ENCODE measurements at places on chromosomes 7 and 10.
A peak's percentile ranks its signal among the peaks of the same experiment; 100 is the strongest.

GRCh38 chr10:132712291-132712690, 73.7 kb downstream of the NKX6-2 start:
- DNase-seq, result no peak

DNA sequence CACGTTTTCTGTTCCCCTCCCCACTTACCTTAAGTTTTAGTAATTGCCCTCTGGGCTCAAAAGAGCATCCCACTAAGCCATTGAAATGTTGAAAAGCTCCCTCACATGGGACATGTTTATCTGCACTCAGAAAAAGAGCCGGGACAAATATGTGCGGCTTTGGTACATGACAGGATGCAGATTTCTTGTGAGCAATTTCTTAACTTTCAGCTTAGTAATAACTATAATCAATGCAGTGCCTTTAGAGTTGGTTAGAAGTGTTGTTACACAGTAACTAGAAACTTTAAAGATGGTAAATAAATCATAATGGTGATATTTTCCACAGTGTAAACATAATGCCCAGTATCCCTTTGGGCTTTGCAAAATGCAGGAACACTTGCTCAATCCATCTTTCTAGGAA, 89.2 kb downstream of the ZNF365 start:
- no peak for DNase-seq

- no peak for DNase-seq
Measured at GRCh38 chr10:11134411-11134810, 116.7 kb downstream of the CELF2 start.

- DNase-seq, result no peak
Measured at GRCh38 chr10:22992621-22993020, 64.8 kb downstream of the ARMC3 start.

DNA sequence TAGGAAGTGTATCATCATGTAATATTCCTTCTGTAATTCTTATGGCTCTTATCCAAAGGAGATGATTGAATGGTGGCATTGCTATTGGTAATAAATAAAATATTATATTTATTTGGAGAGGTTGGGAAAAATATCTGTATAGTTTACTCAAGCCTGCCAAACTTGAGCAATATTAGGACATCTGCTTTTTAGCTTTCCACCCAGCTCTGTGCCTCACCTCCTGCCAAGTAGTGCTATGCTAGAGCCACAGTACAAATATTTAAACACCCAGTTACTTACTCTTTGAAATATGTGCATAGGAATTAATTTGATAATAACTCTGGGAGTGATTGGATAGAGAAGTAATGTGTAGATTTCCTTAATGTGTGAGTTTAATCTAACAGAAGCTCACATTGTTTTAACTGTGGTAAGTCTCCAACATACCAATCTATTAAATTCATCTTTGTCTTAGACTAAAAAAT, 129.2 kb downstream of the BBS9 start:
- no peak for DNase-seq

DNA sequence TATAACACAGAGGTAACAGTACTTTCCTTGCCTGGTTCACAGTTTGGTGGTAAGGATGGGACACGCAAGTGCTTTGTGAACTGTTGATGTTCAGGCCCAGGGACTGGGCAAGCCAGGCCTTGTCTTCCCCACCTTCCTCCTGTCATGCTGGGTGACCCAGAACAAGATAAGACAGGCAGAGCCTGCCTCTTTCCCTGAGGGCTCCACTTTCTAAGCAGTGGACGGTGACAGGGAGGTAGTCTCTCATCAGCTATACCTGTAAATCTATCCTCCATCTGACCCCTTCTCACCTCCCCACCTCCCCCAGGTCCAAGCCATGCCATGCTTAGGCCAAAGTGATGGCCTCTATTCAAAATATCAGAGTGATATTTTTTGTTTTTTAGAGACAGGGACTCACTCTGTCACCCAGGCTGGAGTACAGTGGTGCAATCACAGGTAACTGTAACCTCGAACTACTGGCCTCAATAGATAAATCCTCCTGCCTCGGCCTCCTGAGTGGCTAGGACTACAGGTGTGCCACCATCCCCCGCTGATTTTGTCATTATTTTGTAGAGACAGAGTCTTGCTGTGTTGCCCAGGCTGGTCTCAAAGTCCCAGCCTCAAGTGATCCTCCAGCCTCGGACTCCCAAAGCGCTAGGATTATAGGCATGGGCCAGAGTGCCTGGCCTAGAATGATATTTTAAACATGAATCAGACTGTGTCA, 42.8 kb downstream of the PDLIM1 start:
- DNase-seq, result no peak

GRCh38 chr7:101576998-101577397, 52.1 kb downstream of the MYL10 start:
- DNase-seq, result no peak

DNA sequence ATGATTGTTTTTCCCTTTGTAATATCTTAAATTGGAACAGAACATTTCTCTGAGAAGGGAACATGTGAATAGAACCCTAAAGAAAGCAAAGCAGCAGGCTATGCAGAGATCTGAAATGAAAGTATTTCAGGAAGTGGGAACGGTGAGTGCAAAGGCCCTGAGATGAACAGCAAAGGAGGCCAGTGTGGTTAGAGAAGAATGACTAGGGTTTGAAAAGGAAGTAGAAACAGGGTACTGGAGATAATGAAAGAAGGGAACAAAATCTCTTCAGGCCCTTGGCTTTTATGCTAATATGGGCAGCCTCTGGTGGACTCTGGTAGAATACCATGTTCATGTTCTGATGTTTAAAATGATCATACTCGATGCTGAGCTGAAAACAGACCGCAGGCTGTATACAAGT, 22.2 kb downstream of the ARHGAP21 start:
- no peak for DNase-seq

DNA sequence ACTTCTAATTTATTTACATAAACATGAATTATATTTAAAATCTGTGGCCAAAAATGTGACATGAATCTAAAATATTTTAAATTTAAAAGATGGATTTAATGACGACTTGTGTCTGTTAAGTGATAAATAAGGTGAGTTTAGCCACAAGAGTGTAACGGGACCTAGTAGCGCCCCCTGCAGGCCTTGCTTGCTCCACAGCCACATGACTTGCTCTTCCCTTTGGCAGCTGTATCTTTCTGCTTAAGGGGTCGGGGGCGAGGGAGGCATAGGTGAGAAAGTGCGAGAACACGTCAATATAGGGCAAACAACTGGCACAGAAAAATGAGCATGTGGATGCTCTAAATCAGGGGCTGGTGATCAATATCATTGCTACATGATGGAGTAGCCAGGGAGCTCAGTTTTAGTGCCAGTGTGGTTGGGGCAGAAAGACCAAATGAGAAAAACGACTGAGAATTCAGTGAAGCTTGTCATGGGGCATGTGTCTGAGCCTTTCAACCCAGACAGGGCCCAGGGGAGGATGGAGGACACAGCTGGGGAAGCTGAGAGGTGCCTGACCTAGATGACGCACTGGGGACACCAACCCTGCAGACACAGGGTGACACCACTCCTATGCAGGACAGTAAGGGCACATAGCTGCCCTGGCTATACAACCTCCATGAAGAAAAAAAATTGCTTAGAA, 49.8 kb downstream of the PAXIP1 start:
- peak; percentile 58 for DNase-seq

GRCh38 chr7:92831716-92832533, 4.4 kb downstream of the CDK6 start:
- no peak for DNase-seq

DNA sequence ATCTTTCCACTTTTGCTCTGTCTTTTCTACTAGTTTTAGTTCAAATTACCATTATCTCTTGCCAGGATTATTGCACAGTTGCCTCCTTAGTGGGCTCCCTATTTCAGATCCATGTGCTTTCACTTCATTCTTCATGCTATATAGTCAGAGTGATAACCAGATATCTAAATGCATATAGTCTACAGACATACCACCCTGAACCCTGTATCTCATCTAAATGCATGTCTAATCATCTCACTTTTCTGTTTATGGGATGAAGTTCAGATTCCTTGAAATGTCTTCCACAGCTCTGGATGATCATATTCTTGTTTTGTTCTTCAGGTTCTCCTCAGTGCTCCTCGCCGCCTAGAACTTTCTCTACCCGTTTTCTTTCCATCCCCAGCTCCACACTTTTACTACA, 13.8 kb downstream of the RSBN1L start:
- no peak for DNase-seq

GRCh38 chr7:31858055-31858454, 171.0 kb downstream of the PPP1R17 start:
- DNase-seq, result no peak

GRCh38 chr7:133739817-133740216, 387.3 kb upstream of the LRGUK start:
- no peak for DNase-seq

GRCh38 chr7:112970771-112971170, 115.9 kb downstream of the GPR85 start:
- DNase-seq, result no peak

- DNase-seq, result no peak
Measured at GRCh38 chr7:31056775-31057346, 4.8 kb downstream of the ADCYAP1R1 start.

DNA sequence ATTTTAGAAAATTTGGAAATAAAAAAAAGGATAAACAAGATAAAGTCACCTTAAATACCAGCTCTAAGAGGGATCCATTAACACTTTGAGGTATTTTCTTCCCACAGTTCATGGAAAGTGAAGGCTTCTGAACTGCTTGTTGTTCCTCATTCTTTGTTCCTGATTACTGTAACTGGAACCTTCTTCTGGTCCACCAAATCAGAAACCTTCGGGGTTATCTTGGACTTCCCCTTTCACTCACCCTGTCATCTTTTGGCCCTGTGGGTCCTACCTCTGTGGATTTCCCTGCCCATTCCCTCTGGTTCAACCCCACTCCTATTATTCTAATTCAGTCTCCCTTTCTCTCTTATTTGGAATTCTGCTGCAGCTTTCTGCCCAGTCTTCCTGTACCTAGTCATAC, 116.5 kb upstream of the PRPS1L1 start:
- DNase-seq, result no peak

- peak; percentile 99 for DNase-seq
Measured at GRCh38 chr10:104268713-104269645, at the start of gene GSTO2. TSS of gene GSTO2 (plus strand) at chr10:104269184. CDS start at chr10:104274916, 5,732 bp downstream.

GRCh38 chr10:22644222-22644621, 70.2 kb downstream of the PIP4K2A start:
- no peak for DNase-seq

DNA sequence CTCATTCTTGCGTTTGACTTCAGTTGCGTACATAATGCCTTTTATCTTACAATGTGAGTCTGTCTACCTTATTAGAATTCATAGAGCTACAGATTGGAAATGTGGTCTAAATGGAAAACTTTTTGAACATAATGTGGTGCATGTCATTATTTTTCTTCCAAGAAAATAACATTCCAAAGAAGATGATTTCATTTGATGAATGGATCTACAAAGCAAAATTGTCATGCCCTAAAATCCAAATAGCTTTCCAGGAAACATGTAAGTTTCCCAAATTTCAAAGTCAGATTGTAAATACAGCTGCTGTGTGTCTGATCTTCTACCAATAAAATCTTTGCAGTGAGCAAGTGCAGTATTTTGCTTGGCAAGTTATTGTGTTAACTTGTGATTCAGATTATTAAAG, 101.8 kb upstream of the FZD8 start:
- DNase-seq, result no peak

DNA sequence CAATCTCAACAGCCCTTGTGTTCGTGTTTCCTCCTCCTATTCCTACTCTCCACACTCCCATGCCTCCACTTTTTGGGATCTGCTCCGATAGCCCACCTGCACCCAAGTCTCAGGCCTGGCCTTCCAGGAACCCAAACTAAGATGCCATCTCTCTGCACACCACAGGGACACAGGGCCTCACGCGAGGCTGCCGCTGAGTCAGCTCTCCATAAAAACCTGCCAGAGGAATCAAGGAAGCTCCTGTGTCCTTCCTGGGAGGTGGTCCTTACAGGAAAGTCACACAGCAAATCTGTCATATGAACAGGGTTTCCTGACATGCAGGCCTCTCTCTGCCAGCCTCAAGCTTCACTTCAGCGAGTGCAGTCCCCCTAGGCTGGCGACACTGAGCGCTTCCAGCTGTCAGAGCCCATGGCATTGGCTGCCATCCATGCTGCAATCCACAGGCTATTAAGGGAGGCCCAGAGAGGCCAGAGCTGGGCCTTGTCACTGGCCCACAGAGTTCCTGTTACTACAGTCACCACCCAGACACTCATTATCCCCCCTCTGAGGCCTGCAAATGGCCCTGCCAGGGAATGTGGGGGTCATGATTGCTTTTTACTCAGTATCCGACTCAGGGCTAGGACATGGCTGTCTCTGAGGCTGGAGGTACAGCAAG, 151.4 kb downstream of the OAT start:
- DNase-seq, result no peak

- no peak for DNase-seq
Measured at GRCh38 chr10:4683838-4684237, 142.2 kb upstream of the AKR1E2 start.

GRCh38 chr10:130352291-130352645, 216.1 kb downstream of the GLRX3 start:
- DNase-seq, result no peak

GRCh38 chr10:23015021-23015707, 80.2 kb upstream of the MSRB2 start:
- DNase-seq, result no peak

- no peak for DNase-seq
Measured at GRCh38 chr7:6477318-6477660, 29.5 kb upstream of the DAGLB start.

- no peak for DNase-seq
Measured at GRCh38 chr10:124006526-124006925, 86.9 kb downstream of the CHST15 start.

DNA sequence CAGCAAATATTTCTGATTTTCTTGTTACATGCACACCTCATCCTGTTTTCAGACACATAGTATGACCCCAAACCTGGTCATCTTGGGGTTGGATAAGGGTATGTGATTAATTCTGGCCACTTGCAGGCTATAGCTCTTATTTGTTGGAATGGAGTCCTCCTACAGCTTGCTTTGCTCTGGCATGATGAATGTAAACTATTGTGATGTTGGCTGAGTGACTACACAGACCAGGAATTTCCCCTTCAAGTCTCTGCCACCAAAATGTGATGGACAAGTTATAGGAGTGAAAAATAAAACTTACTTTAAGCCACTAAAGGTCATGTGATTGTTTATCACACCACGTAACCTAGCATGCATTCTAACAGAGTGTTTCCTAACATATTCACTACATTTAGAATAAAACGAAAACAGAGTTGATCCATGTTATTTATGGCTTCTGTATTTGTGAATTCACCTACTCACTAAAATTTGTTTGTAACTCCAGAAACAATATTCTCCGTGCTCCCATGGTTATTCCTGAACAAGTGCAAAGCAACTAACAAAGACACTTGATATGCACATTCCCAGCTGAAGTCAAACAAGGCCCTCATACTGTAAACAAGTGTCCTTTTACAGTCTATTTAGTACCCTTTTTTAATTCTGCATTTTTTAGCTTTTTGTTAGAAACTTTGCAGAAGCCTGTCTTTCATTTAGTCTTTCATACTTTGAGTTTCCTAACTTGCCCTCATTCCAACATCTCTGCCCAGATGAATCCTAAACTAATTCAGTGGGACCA, 599.2 kb upstream of the PCDH15 start:
- no peak for DNase-seq
